ENCODE measurements at places on chromosomes 4 and X. TPM values are rescaled to one million over a fixed set of nuclear protein-coding genes. Genes with fewer than 3 reads are reported as not detected.

DNA sequence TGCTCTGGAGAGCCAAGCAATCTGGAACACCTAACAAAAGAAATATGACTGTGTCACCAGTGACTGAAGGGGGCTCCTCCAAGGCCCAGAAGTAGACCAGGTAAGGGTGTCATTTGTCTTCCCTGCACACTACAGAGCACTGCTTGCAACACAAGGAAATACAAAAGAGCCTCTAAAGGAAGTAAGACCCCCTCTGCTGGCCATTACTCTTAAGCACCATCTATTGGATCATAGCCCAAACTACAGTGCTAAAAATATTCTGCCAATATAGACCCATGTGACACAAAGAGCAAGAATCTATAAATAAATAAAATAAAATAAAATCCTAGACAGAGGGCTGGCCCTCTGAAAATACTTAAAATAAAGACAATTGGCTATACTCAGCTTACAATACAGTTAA lies 528.7 kb downstream of the TMA16 start:
- H3K4me1 ChIP-seq, result no peaks in the 10 kb centered on the region
- no peak overlapping the region for H3K4me3 ChIP-seq
- H3K27me3 ChIP-seq, result no peaks in the 10 kb centered on the region
- DNase-seq, result no peak

DNA sequence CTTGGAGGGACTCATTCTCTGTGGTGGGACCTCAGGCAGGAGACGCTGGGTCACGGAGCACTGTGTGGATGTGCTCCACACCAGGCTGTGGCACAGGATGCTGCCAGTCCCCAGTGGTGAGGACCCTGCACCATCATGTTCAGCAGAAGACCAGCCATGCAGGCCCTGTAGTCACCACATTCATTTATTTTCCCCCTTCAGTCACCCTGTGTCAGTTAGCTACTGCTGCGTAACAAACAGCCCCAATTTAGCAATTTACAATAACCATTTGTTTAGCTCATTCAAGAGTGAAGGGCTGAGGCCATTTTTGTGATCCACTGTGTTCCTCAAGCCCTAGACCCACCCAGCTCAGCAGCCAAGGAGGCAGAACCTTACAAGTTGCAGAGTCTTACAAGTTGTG lies 23.6 kb upstream of the ADRA2C start:
- no peak overlapping the region for H3K27ac ChIP-seq
- DNase-seq, result no peak
- no peaks in the 10 kb centered on the region for H3K36me3 ChIP-seq
- H3K4me1 ChIP-seq, result no peaks in the 10 kb centered on the region
- H3K4me3 ChIP-seq, result no peak overlapping the region
- H3K27me3 ChIP-seq, result no peaks in the 10 kb centered on the region

- no peaks in the 10 kb centered on the region for H3K36me3 ChIP-seq
- H3K27ac ChIP-seq, result no peak overlapping the region
- H3K4me1 ChIP-seq, result no peaks in the 10 kb centered on the region
These were observed 1.4 kb downstream of the SPATA4 start for GRCh38 chr4:176193938-176194337.

Gene AR
- 17.9 TPM for total RNA-seq

DNA sequence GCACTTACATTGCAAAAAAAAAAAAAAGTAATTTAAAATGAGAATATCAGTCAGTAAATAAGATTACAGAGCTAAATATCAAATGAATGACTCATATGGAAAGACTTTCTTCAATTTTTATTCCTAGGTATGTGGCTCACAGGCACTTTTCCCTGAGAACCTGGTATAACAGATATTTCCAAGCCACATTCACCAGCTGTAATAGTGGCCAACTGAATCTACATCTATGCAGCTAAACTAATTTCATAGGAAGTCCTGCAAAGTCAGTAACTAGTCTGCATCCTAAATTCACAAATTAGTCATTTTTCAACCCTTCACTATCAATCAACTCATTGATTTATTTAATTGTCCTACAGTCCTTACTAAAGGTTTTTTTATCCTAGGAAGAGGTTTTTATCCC lies 5.6 kb downstream of the PDE5A start:
- H3K4me3 ChIP-seq, result peak overlapping the region; percentile 27
- no peaks in the 10 kb centered on the region for H3K27me3 ChIP-seq
- no peak overlapping the region for H3K27ac ChIP-seq
- no peak for DNase-seq
- H3K36me3 ChIP-seq, result no peaks in the 10 kb centered on the region

- no peak overlapping the region for H3K4me3 ChIP-seq
- no peaks in the 10 kb centered on the region for H3K36me3 ChIP-seq
- H3K27ac ChIP-seq, result no peak overlapping the region
These were observed 31.7 kb upstream of the MXRA5 start for GRCh38 chrX:3378156-3378555.

- no peak overlapping the region for H3K4me3 ChIP-seq
- H3K4me1 ChIP-seq, result no peaks in the 10 kb centered on the region
- H3K36me3 ChIP-seq, result no peaks in the 10 kb centered on the region
- H3K27me3 ChIP-seq, result no peaks in the 10 kb centered on the region
- no peak overlapping the region for H3K27ac ChIP-seq
These were observed 170.7 kb downstream of the ANKRD50 start for GRCh38 chr4:124541652-124542420.

DNA sequence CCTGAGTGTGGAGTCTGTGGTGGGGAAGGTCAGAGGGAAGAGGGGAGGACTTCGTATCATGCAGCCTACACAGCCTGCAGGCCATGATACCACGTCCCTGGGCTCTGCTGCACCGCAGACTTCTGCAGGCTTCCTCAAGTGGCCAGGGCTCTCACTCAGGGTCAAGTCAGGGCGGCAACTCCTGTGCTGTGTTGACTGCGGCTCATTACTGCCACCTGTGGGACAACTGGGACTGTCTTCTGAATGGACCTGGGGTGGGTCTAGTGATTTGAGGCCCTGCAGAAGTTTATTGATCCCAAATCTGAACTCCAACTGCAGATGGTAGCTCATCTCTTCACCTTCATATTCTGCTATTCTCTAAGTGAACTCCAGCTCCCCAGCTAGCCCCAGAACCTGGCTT lies 167.1 kb downstream of the NSUN7 start:
- H3K27me3 ChIP-seq, result no peaks in the 10 kb centered on the region
- no peak overlapping the region for H3K4me3 ChIP-seq
- no peaks in the 10 kb centered on the region for H3K36me3 ChIP-seq
- peak; percentile 83 for DNase-seq
- peak overlapping the region; percentile 16 for H3K27ac ChIP-seq

GRCh38 chr4:122689972-122690371 lies 42.5 kb upstream of the BBS12 start:
- H3K27ac ChIP-seq, result no peak overlapping the region
- DNase-seq, result no peak
- H3K4me1 ChIP-seq, result no peaks in the 10 kb centered on the region
- H3K27me3 ChIP-seq, result no peaks in the 10 kb centered on the region
- no peak overlapping the region for H3K4me3 ChIP-seq
- H3K36me3 ChIP-seq, result no peaks in the 10 kb centered on the region

DNA sequence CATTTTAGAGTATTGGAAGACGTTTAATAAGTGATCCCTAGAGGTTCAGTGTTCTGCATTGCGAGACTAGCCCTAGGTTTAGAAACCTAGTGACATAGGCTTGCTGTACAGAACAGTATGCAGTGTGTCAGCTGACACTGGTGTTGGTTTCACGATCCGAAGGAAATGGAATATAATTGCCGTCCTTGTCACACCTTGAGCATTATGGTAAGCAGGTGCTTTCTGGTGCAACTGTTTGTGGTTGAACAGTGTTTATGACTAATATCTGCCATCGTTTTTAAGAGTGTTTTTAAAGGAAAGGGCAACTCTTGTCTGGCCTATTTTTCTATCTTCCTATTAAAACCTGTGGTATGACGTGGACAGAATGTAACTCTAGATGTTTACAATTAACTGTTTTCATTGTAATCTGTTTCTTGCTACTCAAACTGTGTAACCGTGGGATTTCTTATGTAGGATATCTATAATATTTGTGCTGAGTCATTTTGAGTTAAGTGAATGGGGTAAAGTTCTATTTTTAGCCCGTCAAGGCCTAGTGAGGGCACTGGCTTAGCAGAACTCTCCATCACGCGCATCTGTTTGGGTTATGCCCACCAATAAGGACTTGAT lies 53.8 kb upstream of the TBC1D14 start:
- H3K4me3 ChIP-seq, result no peak overlapping the region
- no peak for DNase-seq
- peaks cover 6% of the 10 kb centered on the region for H3K36me3 ChIP-seq
- peaks cover 6% of the 10 kb centered on the region for H3K4me1 ChIP-seq

DNA sequence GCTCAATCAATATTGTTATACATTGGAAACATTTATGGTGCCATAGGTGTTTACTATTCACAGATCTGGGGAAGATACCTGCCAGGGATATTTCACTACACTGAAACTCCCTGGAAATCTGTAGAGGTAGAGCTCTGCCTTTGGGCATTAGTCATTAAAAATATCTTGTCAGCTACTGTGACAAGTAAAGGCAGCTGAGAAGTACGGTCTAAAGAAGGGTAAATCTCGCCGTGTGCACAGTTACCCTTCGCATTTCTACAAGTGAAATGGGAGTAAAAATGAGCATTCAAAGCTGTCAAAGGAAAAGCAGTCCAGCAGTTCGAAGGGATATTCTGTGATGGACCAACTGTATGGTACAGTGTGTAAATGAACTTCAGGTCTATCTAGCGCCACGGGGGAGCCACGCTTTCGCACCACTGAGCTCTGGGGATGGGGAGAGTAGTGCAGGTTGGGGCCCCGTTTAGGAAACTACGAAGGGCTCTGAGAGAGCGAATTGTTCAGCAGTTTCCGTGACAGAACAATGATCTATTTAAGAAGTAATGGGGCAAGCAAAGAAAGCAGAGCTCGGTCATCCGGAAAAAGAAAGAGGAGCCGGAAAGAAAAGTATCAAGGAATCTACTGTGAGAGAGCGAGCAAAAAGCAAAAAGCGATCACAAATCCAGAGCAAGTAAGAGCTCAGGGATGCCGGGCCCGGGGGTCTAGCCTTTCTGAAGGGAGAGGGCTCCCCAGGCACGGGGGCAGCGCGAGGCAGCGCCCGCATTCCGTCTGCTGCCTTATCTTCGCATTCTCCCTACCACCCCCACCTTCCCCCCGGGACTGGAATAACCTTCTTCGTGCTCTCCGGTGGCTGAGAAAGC lies 646 bp downstream of the TIGD4 start:
- H3K27me3 ChIP-seq, result no peaks in the 10 kb centered on the region
- H3K36me3 ChIP-seq, result no peaks in the 10 kb centered on the region
- H3K4me3 ChIP-seq, result peak overlapping the region; percentile 81
- H3K27ac ChIP-seq, result peak overlapping the region; percentile 41
- no peak for DNase-seq

DNA sequence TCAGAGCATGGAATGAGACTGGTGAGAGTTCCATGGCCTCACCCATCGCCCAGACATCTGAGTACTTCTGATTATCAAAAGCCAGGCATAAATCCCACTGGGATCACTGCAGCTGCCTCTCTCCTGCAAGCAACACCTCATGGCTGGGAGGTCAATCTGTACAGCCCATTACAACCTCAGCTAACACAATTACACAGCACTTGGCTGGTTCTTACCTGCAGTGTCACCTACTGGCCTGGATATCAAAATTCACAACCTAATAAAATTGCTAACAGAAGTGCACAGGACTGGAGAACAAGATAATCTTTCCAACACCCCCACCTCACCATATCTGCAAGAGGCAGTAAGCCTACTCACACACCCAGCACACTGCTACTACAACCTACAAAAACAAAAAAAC lies 341.7 kb upstream of the NDST3 start:
- DNase-seq, result no peak
- H3K27ac ChIP-seq, result no peak overlapping the region
- H3K27me3 ChIP-seq, result no peaks in the 10 kb centered on the region
- H3K36me3 ChIP-seq, result no peaks in the 10 kb centered on the region

GRCh38 chrX:54891573-54891972 lies 29.1 kb upstream of the TRO start:
- no peak for DNase-seq
- H3K36me3 ChIP-seq, result no peaks in the 10 kb centered on the region
- H3K27ac ChIP-seq, result no peak overlapping the region
- H3K4me1 ChIP-seq, result no peaks in the 10 kb centered on the region
- no peaks in the 10 kb centered on the region for H3K27me3 ChIP-seq
